ENCODE measurements at places on chromosomes 1 and 21.
A peak's percentile ranks its signal among the peaks of the same experiment; 100 is the strongest.

GRCh38 chr1:33043267-33044092 lies 6.8 kb upstream of the AK2 start:
- peak; percentile 58 for DNase-seq

- DNase-seq = no peak
Observed at GRCh38 chr1:210496063-210496462, 167.4 kb downstream of the HHAT start.

GRCh38 chr21:44408226-44408625 lies 47.1 kb upstream of the LRRC3 start:
- DNase-seq = no peak

DNA sequence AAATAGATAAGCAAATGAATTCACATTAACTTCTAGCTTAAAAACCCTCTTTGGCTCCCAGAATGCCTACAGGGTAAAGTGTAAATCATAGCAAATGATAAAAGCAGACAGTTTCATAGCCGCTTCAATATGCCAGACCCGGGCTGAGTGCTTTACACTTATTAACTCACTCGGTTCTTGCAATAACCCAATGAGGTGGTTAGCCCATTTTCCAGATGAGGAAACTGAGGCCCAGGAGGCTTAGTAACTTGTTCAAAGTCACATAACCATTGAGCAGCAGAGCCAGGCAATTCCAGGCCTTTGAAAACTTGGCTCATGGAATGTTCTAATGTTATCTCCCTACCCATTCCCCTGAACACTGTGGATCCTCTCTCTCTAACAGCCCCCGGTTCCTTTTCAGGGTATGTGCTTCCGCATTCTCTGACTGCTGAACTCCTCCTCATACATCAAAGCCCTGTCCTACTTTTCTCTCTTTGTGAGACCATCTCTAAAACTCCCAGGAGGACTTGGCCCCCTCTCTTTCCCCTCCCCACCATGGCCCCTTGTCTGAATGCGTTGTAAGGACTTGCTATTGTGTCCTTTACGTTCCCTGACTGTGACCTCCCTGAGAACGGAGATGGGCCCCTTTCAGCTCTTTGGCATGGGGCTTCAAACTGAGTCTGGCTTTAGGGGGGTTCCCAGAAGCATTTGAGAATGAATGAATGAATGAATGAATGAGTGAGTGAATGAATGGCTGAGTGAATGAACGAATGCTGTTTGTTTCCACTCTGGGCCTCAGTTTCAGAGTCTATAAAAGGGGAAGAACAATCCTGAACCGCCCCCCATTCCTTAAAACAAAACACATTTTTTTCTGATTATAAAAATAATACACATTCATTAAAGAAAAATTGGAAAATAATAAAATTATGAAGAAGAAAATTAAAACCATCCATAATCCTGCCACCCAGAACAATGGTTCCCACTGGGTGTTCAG lies 15.6 kb upstream of the RUNX3 start:
- DNase-seq = no peak

- DNase-seq = peak; percentile 66
Observed at GRCh38 chr1:227885648-227886502, 61.9 kb downstream of the WNT9A start.

GRCh38 chr1:5475572-5475971 lies 516.7 kb downstream of the NPHP4 start:
- no peak for DNase-seq

DNA sequence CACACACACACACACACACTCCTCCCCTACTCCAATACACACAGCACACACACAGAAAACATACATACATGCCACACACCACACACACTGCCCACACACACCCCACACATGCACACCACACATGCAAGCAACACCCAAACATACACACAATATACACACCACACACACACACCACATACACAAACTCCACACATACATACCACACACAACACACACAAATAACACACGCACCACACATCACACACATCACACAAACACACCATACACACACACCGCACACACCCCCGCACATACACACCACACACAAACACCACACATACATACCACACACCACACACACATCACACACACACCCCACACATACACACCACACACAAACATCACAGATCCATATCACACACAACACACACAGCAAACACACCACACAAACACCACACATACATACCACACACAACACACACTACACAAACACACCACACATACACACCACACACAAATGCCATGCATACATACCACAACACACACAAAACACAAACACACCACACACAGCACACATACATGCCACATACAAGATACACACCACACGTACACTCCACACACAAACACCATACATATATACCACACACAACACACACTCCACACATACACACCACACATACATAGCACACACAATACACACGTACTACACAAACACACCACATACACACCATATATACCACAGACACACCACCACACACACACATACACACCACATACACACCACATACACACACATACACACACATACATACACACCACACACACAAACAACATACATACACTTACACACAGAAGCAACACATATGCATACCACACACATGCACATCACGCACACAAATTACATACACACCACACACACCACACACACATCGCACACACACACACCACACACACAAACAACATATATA lies 932 bp upstream of the RAB7B start:
- DNase-seq = no peak

DNA sequence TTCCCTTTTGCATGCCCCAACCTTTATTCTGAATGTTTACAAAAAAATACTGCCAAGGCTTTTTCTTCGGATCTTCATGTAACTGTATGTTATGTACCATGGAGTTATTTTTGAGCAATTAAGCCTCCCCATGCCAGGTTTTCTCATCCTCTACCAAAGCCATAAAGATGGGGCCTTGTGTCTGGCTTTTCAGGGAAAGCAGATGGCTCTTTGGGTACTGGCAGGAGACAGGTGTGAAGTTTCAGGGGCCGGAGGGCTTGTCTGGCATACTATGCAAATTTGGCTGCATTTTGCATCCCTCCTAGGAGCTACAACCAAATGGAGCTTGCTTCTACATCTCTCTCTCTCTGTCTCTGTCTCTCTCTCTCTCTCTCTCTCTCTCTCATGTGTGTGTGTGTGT lies 28.1 kb upstream of the PLXNA2 start:
- no peak for DNase-seq

GRCh38 chr1:28470146-28470545 lies 35.7 kb upstream of the RCC1 start:
- no peak for DNase-seq

GRCh38 chr1:25088180-25088701 lies 144.1 kb downstream of the SYF2 start:
- no peak for DNase-seq

DNA sequence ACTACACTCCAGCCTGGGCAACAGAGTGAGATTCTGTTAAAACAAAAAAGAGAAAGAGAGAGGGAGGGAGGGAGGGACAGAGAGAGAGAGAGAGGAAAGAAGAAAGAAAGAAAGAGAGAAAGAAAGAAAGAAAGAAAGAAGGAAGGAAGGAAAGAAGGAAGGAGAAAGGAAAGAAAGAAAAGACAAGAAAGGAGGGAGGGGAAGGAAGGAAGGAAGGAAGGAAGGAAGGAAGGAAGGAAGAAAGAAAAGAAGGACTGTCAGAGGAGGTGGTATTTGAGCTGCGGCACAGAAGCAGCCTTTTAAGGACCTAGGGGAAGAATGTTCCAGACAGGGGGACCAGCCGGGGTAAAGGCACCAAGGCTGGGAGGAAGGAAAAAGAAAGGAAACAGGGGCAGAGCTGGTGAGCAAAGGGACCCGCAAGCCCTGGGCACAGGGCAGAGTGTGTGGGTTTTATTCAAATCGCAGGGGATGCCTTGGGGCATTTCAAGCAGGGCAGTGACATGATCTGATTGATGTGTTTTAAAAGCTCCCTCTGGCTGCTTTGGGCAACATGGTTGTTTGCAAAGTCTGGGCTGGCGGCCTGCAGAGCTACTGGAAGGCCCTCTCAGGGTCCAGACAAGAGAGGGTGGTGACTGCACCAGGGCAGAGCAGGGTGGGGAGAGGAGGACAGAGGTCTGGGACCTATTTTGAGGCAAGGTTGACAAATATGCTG lies 176.9 kb upstream of the VAMP3 start:
- DNase-seq = no peak

DNA sequence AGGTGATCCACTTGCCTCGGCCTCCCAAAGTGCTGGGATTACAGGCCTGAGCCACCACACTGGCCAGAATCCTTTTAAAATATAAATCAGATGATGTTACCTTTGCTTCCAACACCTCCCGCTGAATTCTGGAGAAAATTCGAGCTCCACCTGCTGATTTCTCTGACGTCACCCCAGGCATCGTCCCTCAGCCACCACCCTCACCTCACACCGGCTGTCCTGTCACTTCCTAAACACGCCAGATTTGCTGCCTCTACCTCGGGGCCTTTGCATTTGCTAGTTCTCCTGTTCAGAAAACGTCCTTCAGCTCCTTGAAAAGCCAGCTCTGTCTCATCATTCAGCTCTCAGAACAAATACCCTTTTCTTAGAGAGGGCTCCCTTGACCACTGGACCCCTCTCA lies 57.9 kb downstream of the FBXO2 start:
- DNase-seq = no peak

DNA sequence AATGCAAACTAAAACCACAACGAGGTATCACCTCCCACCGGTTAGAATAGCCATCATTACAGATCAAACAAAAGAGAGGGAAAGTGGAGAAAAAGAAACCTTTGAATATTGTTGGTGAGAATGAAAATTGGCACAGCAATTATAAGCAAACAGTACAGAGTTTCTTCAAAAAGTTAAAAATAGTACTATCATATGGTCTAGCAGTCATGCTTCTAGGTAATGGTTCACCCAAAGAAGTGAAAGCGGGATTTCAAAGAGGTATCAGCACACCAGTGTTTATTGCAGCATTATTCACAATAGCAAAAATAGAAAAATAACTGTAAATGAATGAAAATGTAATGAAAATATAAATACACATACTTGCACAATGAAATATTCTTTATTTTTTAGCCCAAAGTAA lies 8.2 kb downstream of the OR2T10 start:
- no peak for DNase-seq

DNA sequence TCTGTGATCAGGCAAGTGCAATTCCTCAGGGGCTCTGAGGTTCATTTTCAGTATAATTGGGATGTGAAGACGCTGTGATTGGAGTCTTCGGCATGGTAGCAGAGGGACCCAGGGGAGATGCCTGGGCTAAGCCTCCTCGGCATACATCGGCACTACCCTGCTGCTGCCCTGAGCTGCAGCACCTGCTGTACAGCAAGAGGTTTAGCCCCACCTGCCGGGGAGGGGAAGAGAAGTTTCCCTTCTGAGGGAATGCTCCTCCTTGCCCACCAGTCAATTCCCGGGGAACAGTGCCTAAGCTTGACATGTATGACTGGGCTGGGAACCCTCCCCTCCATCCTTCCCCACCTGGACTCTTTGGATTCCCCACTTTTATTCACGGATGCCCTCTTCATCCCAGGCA lies 24.9 kb downstream of the CNIH3 start:
- no peak for DNase-seq

DNA sequence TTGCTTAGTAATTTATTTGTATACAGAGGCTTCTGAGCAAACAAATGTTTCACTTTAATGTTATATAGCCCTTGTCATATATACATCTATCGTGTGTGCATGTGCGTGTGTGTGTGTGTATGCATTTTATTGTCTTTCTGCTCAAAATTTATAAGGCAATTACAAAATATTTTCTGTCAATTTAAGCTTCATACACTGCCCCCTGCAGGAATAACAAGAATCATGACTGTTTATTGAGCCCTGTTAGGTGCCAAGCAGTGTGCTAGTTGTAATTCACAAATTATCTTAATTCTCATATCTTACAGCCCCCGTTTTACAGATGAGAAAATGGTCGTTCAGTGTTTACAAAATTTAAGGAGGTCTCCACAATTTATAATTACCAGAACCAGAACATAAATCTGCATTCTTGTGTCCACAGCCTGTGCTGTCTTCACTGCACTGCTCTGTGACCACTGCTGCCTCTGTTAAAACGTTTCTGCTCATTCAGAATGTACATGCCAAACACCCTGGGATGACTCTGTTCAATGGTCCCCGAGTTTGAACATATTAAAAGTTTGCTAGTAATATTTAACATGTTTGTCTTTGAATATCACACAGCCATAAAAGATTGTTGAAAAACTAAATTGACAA lies 181.3 kb downstream of the ATP6V1G3 start:
- peak; percentile 1 for DNase-seq

- no peak for DNase-seq
Observed at GRCh38 chr1:222592171-222592570, 2.4 kb upstream of the TAF1A start.

DNA sequence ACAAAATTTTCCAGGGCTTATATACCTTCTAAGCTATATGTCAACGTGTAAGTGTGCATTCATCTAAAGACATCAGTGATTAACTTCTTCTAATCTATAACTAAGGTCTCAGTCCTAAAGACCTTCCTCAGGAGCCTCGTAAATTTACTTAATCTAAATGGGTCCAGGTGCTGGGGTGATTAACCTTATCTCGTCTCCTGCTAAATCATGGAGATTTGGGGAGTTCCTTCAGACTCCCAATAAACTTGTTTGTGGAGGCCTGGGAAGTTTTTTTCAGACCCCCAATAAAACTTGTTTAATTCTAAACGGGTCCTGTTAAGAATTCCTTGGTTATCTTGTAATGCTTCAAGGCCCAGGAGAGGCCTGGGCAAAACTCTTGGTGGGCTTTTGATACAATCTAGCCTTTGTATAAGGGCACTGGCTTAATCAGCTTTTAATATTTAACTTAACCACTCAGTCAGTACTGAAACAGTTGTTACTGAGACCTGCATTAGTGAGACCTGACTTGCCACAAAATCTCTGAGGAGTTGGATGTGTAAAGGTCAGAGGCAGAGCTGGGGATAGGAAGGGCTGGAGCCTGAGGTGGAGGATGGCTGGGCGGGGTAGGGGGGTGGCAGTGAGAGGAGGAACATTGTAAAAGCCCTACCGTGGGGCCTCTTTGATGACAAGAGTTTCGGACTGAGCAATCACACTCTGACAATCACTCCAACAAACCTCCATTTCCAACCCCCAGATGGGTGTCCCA lies 6.2 kb upstream of the HMGCS2 start:
- DNase-seq = no peak

DNA sequence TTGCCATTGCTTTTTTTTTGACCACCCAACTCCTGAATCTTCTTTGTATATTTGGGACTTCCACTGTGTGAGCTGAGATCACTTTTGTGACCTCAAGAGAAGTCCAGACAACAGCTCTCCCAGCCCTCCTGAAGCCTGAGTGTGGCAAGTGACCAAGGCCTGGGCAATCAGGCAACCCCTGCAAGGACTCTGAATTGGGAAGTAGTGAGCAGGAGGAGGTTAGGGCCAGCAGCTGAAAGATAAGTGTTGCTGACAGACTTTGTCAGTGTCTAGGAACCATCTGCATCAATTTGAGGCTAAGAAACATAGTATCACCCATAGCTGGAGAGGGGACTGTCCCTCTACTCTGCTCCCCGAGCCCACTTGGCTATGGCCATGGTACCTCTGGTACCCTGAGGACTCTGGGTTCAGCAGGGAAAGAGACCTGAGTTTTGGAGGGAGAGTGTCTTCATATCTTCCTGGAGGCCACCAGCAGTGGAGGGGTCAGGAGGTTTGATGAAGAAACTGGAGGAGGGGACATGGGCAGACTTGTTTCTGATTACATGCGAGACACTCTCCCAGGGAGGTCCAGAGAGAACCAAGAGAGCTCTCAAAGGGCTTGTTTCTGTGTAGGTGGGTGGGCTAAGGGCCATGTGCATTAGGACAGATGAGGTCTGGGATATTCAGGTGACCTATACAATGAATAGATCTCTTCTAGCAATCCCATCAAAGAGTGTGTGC lies 147.0 kb upstream of the DNAH14 start:
- DNase-seq = no peak

GRCh38 chr21:38817371-38818324 lies 11.9 kb downstream of the ETS2 start:
- no peak for DNase-seq

- DNase-seq = no peak
Observed at GRCh38 chr1:156258859-156259258, 11.0 kb upstream of the PAQR6 start.

Data from tongue (tissue), 3 donors.